ENCODE measurements at places on chromosomes 3 and 15. TPM values are rescaled to one million over a fixed set of nuclear protein-coding genes. Genes with fewer than 3 reads are reported as not detected.

DNA sequence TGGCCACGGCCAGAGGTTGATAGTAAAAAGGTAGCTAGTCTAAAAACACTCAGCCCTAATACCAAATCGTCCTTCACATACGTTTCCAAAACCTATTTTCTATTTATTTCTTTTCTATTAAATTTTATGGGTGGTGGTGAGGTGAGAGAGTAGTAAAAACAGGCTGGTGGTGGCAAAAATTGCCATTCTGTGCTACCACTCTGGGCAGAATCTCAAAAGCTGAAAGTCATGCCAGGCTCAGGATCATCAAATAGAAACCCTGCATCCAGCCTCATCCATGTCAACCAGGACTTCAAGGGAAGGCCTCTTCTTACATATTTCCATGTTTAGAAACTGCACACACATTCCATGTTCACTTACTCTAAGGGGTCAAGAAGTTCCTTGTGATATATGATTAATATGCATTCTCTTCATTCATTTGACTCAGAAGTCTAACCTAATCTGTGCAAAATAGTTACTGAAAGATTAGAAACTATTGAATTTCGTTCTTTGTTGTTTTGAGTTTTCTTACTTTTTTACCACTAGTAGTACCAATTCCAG lies 153.1 kb downstream of the TNIK start:
- DNase-seq, result no peak

DNA sequence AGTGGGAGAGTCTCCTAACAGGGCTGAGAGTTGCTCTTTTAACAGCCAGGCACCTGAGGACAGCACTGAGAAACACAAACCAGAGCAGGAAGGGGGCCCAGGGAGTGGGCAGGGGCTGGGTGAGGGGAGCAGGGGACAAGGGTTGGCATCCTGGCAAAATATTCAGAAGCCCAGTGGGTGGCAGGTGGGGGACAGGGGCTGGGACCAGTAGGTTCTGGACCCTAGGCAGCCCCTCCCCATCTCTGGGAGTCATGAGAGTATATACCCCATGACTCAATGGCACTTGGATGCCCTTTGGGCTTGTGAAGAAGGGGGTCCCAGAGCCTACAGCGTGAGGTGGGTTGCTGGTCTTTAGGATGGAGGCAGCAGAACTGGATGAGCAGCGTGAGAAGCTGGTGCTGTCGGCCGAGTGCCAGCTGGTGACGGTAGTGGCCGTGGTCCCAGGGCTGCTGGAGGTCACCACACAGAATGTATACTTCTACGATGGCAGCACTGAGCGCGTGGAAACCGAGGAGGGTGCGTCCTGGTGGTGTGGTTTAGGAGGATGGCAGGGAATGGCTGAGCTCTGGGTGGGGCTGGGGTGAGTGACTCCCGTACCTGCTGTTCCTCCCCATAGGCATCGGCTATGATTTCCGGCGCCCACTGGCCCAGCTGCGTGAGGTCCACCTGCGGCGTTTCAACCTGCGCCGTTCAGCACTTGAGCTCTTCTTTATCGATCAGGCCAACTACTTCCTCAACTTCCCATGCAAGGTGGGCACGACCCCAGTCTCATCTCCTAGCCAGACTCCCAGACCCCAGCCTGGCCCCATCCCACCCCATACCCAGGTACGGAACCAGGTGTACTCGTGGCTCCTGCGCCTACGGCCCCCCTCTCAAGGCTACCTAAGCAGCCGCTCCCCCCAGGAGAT lies 24.2 kb downstream of the NBEAL2 start:
- DNase-seq, result peak; percentile 50

GRCh38 chr3:2896308-2896939 lies 213.8 kb downstream of the IL5RA start:
- no peak for DNase-seq

DNA sequence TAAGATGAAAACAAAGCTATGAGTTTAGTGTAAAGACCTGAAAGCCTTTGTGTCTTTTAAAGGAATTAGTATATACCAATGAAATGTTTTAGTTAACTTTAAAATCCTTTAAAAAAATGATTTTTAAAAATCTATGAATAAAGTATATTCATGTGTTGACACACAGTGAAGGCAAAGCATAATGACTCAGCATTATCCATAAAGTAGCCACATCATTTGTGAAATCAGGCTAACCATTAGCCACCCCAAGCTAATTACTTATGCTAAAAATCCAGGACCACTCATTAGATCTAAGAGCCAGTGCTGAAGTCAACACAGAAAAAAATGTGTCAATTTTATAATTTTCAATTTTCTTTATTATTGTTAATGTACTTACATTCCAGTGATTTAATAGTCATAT lies 310.2 kb downstream of the TBC1D5 start:
- DNase-seq, result no peak

DNA sequence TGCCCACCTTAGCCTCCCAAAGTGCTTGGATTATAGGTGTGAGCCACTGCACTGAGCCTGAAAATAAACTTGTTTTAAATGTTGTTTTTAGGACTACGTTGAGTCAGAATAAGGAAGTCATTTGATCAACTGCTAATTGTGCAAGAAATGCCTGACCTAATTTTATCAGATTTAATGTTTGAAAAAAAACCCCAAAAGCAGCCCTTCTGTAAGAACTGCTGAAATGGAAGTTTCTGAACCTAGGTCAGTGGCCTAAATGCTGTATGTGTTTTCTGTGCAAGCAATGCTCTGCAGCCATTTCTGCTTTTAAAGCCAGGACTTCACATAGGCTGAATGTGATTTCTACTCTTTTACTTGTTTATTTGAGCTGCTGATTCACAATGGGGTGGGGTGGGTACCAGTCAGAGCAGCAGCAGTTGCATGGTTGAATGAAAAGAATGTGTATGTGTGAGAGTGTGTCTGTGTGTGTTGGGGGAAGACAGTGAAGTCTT lies 6.6 kb downstream of the GPX1 start:
- no peak for DNase-seq

DNA sequence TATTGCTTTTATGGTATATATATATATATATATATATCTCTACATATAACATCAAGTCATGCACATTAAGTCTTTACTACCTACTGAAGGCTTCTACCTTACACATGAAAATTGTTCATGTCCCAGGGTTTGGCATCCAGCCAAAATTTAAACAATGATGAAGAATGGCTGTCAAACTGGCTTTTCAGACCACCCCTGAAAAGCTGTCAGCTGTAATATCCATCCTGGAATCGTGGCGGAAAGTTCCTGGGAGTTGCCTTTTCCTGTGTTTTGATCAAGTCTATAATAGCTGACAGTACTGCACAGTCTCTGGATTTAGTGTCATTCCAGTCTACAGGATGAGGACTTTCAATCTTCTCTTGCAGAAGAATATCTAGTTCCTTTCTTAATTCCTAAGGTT lies 48.3 kb downstream of the DHX36 start:
- DNase-seq, result no peak

DNA sequence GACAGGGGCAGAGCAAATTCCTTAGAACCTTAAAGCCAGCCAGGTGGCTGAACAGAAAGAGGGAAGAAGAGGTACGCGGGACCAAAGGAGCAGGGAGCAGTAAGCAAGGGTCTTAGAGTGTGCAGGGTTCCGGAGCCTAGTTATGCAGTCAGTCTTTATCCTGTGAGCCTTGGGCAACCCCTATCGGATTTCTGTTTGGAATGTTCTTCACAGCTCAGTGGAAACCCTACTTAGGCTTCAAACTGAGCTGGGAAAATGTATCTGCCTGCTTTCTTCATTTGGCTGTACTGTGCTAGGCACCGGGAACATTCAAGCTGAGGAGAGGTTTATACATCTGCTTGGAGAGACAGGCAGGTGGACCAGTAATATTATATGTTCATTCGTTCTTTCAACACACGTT lies 37.1 kb downstream of the PSMD6 start:
- DNase-seq, result no peak

- DNase-seq, result no peak
These were observed 238.1 kb upstream of the SETMAR start for GRCh38 chr3:4065085-4065484.

GRCh38 chr3:168239287-168239686 lies 143.6 kb upstream of the GOLIM4 start:
- no peak for DNase-seq

- DNase-seq, result no peak
These were observed 97.4 kb downstream of the SLC9A9 start for GRCh38 chr3:143750841-143751240.

DNA sequence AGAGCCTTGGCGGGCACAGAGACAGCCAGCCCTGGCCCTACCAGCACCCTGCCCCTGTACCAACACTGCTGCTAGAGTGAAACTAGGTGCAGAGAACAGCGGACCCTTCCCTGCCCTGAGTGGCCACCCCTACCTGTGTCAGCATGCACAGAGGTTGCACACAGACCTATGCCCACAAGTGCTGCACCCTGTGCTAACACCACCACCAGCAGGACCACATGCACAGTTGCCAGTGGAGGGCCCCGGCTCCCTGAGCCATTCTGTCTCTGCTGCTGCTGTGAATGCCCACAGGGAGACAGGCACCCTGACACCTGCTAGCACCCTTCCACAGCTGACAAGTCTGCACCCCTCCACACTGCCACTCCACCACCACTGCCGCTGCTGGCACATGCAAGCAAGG lies 131.8 kb downstream of the NEK11 start:
- DNase-seq, result no peak

- DNase-seq, result no peak
These were observed 14.7 kb upstream of the AGTR1 start for GRCh38 chr3:148682997-148683396.

- DNase-seq, result no peak
These were observed 31.6 kb upstream of the SLC35G2 start for GRCh38 chr3:136787349-136787748.

DNA sequence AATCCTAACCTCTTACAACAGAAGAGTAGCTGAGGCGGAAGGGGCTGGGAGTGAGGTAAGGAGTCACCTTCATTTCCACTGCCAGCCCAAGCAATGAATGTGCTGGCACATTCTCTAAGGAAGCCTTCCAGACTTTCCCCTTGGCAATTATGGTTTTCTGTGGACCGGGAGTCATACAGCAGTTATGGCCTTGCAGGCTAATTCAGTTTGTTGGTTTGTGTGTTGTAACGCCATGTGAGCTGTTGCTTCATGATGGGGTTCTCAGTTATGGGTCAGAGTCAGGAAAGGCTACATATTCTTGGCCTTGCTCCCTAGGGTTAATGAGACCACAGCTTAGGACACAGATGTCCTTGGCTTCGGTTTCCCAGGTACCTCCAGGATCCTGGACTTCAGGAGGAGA lies 137.0 kb downstream of the ADAMTS17 start:
- DNase-seq, result no peak

DNA sequence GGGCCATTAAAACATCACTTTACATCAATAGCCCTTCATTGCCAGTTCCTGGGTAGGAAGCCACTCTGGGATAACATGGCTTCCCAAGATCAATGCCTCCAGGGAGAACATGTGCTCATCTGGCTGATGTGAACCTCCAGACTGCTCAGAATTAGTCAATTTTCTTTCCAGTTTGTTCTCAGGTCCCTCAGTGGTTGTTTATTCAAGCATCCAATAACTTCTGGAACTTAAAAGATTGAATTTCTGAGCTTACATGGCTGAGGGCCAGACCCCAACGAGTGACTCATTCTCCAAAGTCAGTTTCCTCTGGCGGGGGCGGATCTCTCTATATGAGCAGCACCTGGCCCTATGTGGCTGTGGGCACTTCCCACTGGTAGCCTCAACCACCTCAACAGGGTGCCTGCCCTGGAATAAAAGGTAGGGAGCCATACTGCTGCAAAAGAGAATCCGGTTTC lies 34.0 kb downstream of the LYZL4 start:
- peak; percentile 56 for DNase-seq

- DNase-seq, result no peak
These were observed 81.1 kb downstream of the MEGF11 start for GRCh38 chr15:66172324-66172980.

DNA sequence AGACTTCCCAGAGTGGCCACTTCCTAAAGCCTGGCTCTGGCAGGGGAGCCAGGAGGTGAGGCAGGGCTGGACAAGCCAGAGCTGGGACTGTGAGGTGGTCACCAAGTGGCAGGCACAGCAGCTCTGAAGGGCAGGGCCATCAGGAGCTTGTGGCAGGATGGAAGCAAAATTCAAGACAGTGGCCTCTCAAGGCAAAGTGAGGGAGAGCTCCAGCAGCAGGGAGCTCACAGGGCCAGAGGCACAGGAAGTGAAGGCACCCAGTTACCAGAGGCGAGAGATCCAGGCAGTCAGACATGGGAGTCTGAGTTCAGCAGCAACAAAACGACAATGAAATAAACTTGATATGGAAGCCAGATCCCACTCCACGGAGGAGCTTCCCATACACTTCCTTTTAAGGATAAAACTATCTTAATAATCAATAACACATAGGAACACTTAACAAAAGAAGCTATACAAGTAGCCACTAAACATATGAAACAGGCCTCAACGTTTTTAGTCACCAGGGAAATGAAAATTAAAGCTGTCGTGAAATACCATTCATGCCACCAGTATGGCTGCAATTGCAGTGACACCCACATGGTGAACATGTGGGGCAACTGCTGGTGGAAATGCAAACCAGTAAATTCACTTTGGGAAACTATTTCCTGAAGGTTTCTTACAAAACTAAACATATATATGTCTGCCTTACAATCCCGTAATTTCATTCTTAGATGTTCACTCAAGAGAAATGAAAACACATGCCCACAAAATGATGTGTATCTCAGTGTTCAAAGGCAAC lies 35.4 kb upstream of the TMEM158 start:
- DNase-seq, result no peak

- DNase-seq, result no peak
These were observed 66.1 kb upstream of the DLG1 start for GRCh38 chr3:197364410-197365071.

GRCh38 chr3:148253713-148254112 lies 444.0 kb upstream of the AGTR1 start:
- DNase-seq, result no peak

DNA sequence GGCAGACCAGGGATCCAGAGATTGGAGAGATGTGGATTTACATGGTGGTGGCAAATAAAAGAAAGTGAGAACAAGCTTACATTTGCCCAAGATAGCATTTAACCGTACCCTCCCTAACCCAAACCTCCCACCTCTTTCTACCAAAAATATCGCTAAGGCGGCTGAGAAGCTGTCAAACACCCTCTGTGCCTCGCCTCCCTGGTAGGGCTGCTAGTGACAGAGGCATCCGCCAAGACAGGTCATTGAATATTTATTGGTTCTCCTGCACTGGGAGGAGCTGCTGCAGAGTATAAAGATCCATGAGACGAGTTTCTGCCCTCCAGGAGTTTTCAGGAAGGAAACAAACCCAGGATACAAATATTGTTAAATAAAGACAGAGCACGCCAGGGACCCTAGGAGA lies 107.3 kb upstream of the TMC3 start:
- no peak for DNase-seq

GRCh38 chr15:55703873-55704301 lies 39.1 kb downstream of the PRTG start:
- DNase-seq, result no peak

SRP14 gene
- total RNA-seq, result 170 TPM

DHX36 gene
- total RNA-seq, result 85.0 TPM

NTRK3 gene
- 0.54 TPM for total RNA-seq

HCLS1 gene
- total RNA-seq, result 7.4 TPM

ALDH1A2 gene
- total RNA-seq, result 2.7 TPM

PIERCE2 gene
- total RNA-seq, result 5.6 TPM

CHRM5 gene
- not detected for total RNA-seq

KLHL40 gene
- 281 TPM for total RNA-seq

MED12L gene
- total RNA-seq, result 0.17 TPM

DPPA4 gene
- not detected for total RNA-seq

AMT gene
- 2.3 TPM for total RNA-seq

LRRC49 gene
- total RNA-seq, result 1.1 TPM
